ENCODE measurements at places on chromosomes 4 and X. TPM values are rescaled to one million over a fixed set of nuclear protein-coding genes. Genes with fewer than 3 reads are reported as not detected.
A peak's percentile ranks its signal among the peaks of the same experiment; 100 is the strongest.

GRCh38 chr4:131649227-131649626, 1499.9 kb upstream of the PCDH10 start:
- no peaks in the 10 kb centered on the region for H3K27me3 ChIP-seq
- no peak for DNase-seq
- no peak overlapping the region for H3K4me3 ChIP-seq

GRCh38 chr4:154738426-154738825, 5.4 kb upstream of the LRAT start:
- no peak for DNase-seq
- H3K4me1 ChIP-seq = no peaks in the 10 kb centered on the region
- peaks cover 4% of the 10 kb centered on the region for H3K27me3 ChIP-seq

RHOXF2B gene
- polyA plus RNA-seq = not detected

GRCh38 chr4:152535360-152535902, 461 bp downstream of the FBXW7 start:
- H3K27ac ChIP-seq = peak overlapping the region; percentile 80
- no peaks in the 10 kb centered on the region for H3K27me3 ChIP-seq
- no peak for DNase-seq
- H3K4me3 ChIP-seq = peak overlapping the region; percentile 78
- peaks cover 58% of the 10 kb centered on the region for H3K4me1 ChIP-seq

OPN1MW3 gene
- not detected for polyA plus RNA-seq

DNA sequence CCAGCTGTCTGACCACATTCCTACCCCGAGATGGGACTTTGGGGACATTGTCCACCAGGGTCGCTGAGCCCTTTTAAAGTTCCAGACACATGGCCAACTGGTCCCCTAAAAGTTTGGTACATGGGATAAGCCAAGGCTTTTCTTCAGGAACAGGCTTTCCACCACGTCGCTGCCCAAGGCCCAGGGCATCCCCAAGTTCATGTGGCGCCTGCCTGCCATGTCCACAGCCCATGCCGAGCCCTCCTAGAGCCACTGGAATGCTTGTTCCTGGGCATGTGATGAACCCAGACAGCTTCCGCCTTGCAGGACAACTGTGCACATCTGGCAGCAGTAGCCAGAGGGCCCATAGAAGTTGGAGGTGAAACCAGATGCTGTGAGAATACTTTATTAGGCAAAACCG, 41.3 kb downstream of the FRG1 start:
- H3K4me1 ChIP-seq = no peaks in the 10 kb centered on the region
- H3K27ac ChIP-seq = no peak overlapping the region
- H3K36me3 ChIP-seq = no peaks in the 10 kb centered on the region

- DNase-seq = no peak
- H3K27ac ChIP-seq = no peak overlapping the region
- H3K4me1 ChIP-seq = no peaks in the 10 kb centered on the region
- H3K4me3 ChIP-seq = no peak overlapping the region
- H3K36me3 ChIP-seq = no peaks in the 10 kb centered on the region
Observed at GRCh38 chr4:53991821-53992220, 72.6 kb downstream of the CHIC2 start.

UBQLN2 gene
- polyA plus RNA-seq = 60.9 TPM

Data from CD8-positive, alpha-beta memory T cell (primary cell).